AG04449 (cell line): ENCODE measurements at places on chromosomes 6 and 20.

GRCh38 chr6:38856492-38856891 is 141.4 kb downstream of the DNAH8 start:
- no peak for DNase-seq

- DNase-seq = no peak
Observed at GRCh38 chr20:31642837-31643236, 5.1 kb downstream of the COX4I2 start.

DNA sequence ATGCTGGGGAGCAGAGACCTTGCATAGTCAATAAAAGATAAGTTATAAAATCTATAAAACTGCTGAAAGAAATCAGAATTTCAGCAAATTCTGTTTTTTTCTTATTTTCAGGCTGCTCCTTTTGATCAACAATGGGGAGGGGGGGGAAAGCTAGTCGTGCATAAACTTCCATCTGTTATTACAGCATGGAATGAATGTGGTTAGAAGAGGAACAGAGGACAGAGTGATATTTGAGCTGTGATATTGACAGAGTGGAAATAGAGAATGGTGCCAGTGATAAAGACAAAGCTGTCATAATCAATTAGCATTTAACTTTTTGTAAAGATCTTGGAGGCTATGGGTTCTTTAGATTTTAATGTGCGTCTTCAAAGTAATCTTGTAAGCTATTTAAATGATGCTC is 43.4 kb upstream of the QKI start:
- no peak for DNase-seq

DNA sequence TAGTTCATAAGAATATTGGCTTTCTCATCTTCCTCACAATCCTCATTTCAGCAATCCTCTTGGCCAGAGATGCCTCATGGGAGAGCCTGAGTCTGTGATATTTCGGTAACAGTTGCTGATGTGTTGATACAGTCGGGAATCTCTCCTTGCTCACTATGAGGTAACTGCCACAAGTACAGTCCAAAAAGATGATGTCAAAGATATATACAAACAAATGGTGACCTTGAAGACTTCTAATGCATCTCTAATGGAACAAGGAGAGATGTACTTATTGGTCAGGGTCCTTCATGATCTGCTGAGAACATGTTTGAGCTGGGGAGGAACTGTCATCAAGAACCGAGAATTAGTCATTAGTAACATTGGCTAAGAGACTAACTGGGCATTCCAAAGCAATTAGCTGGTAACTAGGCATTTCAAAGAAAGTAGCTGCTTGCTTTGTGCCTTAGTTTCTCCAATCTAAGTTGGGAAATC is 56.1 kb downstream of the FILIP1 start:
- DNase-seq = no peak

GRCh38 chr6:106702046-106702445 is 72.7 kb downstream of the QRSL1 start:
- DNase-seq = no peak

DNA sequence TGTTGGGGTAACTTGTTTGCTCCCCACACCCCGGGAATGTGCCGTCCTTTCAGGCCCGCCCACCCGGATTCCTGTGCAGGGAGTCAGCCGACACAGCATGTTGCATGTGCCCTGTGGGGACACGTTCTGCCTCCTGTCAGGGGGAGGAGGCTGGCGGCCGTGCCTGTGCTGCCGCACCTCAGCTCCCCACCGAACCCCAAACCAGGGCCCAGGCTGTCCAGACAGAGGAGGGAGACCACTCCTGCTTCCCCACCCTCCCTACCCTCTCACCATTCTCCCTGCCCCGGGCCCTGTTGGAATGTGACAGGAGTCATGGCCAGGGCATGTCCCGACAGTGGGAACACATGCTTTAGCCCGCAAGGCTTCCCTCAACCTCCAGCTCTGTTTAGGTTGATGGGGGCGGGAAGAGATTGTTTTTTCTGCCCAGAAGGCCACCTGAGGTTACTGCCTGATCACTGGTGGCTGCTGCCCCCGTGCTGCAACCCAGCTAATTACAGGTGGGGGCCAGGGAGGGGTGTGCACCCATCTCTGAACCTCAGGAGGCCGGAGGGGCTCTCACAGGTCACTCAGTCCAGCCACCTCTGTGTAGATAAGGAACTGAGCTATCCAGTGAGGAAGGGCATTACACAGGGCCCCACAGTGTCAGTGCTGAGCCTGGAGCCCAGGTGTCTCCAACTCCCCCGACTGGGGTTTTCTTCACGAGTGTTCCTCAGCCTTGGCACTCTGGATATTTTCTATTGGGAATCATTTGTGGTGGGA is 13.6 kb downstream of the LRRC73 start:
- DNase-seq = no peak
